Activated CD8-positive, alpha-beta T cell treated with anti-CD3 and anti-CD28 coated beads, Interleukin-2, amount 10 ng/mL, durations not matched to agents 7 days and 5 days (primary cell): ENCODE measurements at places on chromosomes 4 and X. TPM values are rescaled to one million over a fixed set of nuclear protein-coding genes. Genes with fewer than 3 reads are reported as not detected.

TLR3 gene
- 0.53 TPM for total RNA-seq

- H3K27ac ChIP-seq: no peak overlapping the region
- H3K36me3 ChIP-seq: no peaks in the 10 kb centered on the region
- peaks cover 44% of the 10 kb centered on the region for H3K27me3 ChIP-seq
Observed at GRCh38 chr4:84582302-84582987, 482 bp upstream of the CDS1 start.

DNA sequence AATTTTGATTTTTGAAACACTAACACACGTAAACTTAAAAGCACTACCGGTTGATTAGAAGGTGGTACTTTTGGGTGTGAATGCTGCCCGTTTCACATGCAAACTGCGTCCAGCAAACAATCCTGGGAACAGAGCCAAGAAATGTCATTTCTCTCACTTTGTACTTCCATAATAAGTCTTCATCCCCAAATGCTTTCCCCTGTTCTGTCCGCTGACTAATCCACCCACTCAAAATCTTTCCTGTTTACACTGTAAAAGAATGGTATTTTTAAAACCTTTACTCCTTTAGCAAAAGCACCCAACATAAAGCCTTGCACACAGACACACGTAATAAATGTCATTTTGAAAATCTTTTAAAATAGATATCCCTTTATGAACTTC, 39.1 kb upstream of the PDLIM5 start:
- H3K4me1 ChIP-seq: no peaks in the 10 kb centered on the region
- H3K27ac ChIP-seq: no peak overlapping the region
- no peak overlapping the region for H3K4me3 ChIP-seq
- no peaks in the 10 kb centered on the region for H3K36me3 ChIP-seq

GRCh38 chrX:28391528-28391927, 195.7 kb upstream of the IL1RAPL1 start:
- no peak overlapping the region for H3K4me3 ChIP-seq
- H3K27me3 ChIP-seq: no peaks in the 10 kb centered on the region
- no peaks in the 10 kb centered on the region for H3K36me3 ChIP-seq
- no peak for DNase-seq
- no peak overlapping the region for H3K27ac ChIP-seq

- no peak overlapping the region for H3K4me3 ChIP-seq
- no peaks in the 10 kb centered on the region for H3K4me1 ChIP-seq
- DNase-seq: no peak
- H3K36me3 ChIP-seq: peaks cover 51% of the 10 kb centered on the region
Observed at GRCh38 chr4:56007154-56007553, 58.4 kb downstream of the CEP135 start.

GRCh38 chrX:153412746-153413720, 1.8 kb downstream of the ZFP92 start:
- peak overlapping the region; percentile 71 for H3K4me3 ChIP-seq
- H3K4me1 ChIP-seq: peaks cover 8% of the 10 kb centered on the region
- no peaks in the 10 kb centered on the region for H3K36me3 ChIP-seq
- H3K27me3 ChIP-seq: no peaks in the 10 kb centered on the region

GRCh38 chrX:103932133-103932532, 30.3 kb upstream of the TMSB15B start:
- H3K27ac ChIP-seq: no peak overlapping the region
- H3K36me3 ChIP-seq: peaks cover 15% of the 10 kb centered on the region
- no peak for DNase-seq
- no peaks in the 10 kb centered on the region for H3K27me3 ChIP-seq
- no peak overlapping the region for H3K4me3 ChIP-seq
- no peaks in the 10 kb centered on the region for H3K4me1 ChIP-seq

DNA sequence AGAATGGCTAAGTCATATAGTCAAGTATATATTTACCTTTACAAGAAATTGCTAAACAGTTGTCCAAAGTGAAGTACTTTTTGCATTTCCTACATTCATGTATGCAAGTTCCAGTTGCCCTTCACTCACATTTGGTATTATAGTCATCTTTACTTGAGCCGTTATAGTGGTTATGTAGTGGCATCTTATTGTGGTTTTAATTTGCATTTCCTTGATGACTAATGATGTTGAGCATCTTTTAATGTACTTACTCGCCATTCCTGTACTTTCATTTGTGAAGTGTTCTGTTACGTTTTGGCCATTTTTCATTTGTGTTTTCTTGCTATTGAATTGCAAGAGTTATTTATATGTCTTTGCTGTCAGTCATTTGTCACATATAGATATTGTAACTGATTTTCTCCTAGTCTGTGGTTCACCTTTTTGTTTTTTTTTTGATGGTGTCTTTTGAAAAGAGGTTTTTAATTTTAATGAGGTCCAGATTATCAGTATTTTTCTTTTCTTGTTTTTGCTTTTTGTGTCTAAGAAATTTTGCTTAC, 27.6 kb downstream of the ARFIP1 start:
- peak overlapping the region; percentile 31 for H3K27ac ChIP-seq
- H3K4me1 ChIP-seq: peaks cover 18% of the 10 kb centered on the region
- peaks cover 30% of the 10 kb centered on the region for H3K36me3 ChIP-seq
- peak overlapping the region; percentile 49 for H3K4me3 ChIP-seq
- no peak for DNase-seq
- no peaks in the 10 kb centered on the region for H3K27me3 ChIP-seq

- DNase-seq: no peak
- H3K27me3 ChIP-seq: no peaks in the 10 kb centered on the region
- no peaks in the 10 kb centered on the region for H3K36me3 ChIP-seq
- H3K4me3 ChIP-seq: no peak overlapping the region
- H3K27ac ChIP-seq: no peak overlapping the region
- H3K4me1 ChIP-seq: no peaks in the 10 kb centered on the region
Observed at GRCh38 chr4:56182356-56182755, 204.9 kb downstream of the AASDH start.
